ENCODE measurements at places on chromosomes 3 and 15.

- H3K4me1 ChIP-seq = peaks cover 4% of the 10 kb centered on the region
- no peak overlapping the region for H3K4me3 ChIP-seq
- no peaks in the 10 kb centered on the region for H3K36me3 ChIP-seq
- peaks cover 50% of the 10 kb centered on the region for H3K27me3 ChIP-seq
- no peak for DNase-seq
Observed at GRCh38 chr3:122982216-122983185, 45.1 kb downstream of the SEMA5B start.

- H3K4me1 ChIP-seq = peaks cover 10% of the 10 kb centered on the region
- DNase-seq = no peak
- no peak overlapping the region for H3K4me3 ChIP-seq
- H3K36me3 ChIP-seq = no peaks in the 10 kb centered on the region
Observed at GRCh38 chr15:22956257-22956977, 23.8 kb downstream of the CYFIP1 start.

GRCh38 chr15:94912760-94913159 is 681.4 kb downstream of the MCTP2 start:
- no peaks in the 10 kb centered on the region for H3K27me3 ChIP-seq
- H3K4me3 ChIP-seq = no peak overlapping the region
- no peaks in the 10 kb centered on the region for H3K36me3 ChIP-seq
- no peak for DNase-seq
- H3K4me1 ChIP-seq = no peaks in the 10 kb centered on the region

- no peak for DNase-seq
- peaks cover 7% of the 10 kb centered on the region for H3K4me1 ChIP-seq
- H3K36me3 ChIP-seq = peaks cover 2% of the 10 kb centered on the region
- H3K27me3 ChIP-seq = peaks cover 36% of the 10 kb centered on the region
- H3K27ac ChIP-seq = no peak overlapping the region
- H3K4me3 ChIP-seq = no peak overlapping the region
Observed at GRCh38 chr15:70708839-70709238, 54.5 kb downstream of the UACA start.

Measured in T-helper 17 cell (primary cell).